ENCODE measurements at places on chromosomes 12 and 14.

GRCh38 chr12:49458816-49459215 is 80.0 kb upstream of the KCNH3 start:
- no peak for DNase-seq

DNA sequence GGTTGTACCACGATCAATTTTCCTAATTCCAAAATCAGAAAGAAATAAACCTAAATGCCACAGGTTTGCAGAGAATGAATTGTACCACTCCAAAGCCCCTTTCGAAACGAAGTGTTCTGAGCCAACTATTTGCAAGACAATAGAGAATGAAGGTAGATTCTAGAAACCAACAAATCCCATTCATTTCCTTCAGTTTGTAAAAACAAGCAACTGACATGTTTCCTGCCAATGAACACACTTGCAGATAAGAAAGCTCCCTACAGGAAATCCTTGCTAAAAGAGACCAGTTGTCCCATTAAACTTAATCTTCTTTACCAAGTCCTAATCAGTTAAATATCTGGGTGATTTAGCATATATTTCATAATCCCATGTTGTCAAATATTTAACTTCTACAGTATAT is 198.4 kb upstream of the FOXN3 start:
- peak; percentile 35 for DNase-seq

DNA sequence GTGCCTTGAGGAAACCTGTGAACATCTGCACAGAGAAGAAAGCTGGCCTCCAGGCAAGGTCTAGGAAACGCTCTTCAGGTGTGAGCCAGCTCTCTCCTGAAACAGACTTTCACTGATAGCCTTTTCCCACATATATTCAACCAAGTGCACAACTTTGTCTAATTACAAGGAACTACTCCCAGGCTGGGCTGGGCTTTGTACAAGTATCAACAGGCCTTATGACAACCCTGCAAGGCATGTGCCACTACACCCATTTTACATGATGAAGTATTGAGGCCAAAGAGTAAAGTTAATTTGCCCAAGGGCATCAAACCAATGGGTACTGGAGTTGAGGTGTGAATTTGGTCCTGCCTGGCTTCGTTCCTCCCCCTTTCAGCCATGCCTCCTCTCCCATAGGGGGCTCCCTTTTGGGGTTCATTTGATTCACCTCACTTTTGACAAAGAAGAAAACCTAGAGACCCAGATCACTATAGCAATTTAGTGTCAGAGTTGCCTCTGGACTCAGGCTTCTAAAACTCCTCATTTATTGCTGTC is 2.1 kb downstream of the CSRP2 start:
- DNase-seq: no peak

DNA sequence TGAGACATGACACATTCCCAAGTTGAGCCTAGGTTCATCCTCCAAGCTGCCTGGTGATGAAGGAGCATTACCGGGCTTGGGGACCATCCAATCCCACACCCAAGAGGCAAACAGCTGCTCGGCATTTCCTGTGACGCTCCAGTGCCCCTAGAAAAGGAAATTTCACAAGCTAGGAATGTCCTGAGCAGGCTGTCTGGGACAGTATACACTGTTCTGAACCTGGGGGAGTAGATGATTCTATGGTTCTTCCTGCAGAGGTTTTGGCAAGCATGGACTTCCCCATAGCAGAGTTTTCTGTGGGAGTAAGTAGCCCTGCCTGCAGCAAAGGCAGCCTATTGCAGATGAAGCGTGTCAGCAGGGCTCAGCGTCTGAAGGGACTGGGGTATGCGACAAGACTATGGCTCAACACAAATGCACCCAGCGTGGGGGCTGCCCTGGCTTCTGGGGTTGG is 47.4 kb upstream of the SRSF5 start:
- DNase-seq: peak; percentile 100

DNA sequence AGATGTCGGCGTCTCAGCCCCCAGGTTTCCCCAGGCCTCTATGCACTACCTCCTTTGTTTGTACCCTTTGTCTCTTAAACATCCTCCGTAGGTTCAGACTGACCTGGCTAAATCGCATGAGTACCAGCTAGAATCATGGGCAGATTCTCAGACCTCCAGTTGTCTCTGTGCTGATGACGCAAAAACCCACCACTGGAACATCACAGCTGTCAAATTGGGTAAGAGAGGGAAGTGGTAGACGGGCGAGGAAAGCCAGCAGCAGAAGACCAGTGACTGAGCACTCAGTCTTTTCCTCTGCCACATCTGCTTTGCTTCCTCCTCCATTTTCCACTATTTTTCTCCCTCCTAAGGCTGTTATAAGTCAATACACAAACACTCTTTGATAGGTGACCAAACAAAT is 29.7 kb downstream of the A2ML1 start:
- no peak for DNase-seq

DNA sequence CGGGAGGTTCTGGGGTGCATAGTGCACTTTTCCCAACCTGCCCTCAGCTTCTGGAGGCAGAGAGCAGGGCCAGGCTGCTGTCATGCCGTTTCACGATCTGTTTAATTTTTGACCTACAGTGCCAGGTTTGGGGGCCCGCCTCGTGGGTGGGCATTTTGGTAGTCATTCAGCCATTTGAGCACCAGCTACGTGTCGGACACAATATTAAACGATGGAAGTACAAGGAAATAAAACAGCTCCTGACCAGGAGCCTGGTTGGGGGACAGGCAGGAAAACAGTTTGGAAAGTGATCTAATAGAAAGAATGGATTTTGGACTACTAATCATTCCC is 708 bp downstream of the FNTB start:
- DNase-seq: no peak

- peak; percentile 77 for DNase-seq
These were observed 11.4 kb upstream of the NOPCHAP1 start for GRCh38 chr12:104974626-104975290.

DNA sequence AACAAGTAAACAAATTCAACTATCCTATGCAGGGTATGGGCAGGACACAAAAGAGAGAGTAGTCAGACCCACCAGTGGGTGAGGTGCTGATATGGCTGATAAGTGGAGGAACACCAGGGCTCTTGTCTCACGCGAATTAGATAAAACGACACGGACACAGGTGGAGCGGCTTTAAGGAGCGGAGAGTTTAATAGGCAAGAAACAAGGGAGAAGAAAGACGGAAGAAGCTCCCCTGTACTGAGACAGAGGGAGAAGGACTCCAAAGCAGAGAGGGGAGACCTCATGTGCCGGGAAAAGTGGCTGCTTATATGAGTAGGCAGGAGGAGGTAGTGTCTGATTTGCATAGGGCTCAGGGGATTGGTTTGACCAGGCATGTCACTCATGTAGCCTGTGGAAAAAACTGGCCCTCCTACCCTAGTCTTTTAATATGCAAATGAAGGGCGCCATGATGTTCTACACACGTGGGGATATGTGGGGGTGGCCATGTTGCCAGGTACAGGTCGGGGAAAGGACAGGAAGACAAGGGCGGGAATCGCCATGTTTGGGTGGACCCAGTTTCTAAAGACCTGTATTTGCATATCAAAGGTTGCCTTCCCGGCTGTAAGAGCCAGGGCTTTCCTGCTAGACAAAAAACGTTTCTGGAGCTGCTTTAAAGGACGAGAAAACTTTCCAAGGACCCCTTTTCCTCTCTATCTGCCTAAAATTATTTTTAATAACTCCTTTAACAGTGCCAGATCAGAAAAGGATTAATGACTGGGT is 28.8 kb downstream of the RPGRIP1 start:
- peak; percentile 80 for DNase-seq

Measured in cardiac fibroblast (primary cell).